ENCODE measurements at places on chromosomes 11 and 22.

GRCh38 chr11:102560555-102561011 is 30.0 kb upstream of the MMP7 start:
- peak; percentile 49 for DNase-seq

DNA sequence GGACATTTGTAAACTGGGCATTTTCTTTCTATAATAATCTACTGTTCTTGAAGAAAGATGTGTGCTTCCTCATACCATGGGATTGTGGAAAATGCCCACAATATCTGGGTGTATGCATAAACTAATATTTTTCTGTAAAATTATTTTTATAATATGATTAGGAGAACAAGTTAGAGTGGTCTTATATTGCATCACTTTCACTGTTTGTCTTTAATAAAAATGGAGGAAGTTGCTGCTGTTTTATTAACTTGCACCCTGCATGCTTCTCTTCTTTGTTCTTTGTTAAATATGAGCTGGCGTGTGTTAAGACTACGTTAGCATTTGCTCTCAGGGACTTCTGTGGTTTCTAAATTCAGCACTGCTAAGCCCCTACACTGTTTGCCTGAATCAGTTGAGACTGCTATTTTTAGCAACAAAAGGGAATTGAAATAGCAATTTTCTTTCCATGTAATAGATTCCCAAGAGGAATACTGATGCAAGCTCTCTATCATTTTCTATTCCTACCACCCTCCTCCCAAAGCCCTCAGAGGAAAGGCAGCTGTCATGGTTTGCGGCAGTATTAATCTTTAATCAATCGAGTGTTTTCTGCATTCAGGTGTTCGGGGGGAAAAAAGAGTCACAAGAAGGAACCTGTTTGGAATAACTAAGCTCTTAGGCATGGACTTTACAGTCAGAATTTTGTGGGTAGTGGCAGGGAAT is 56.1 kb downstream of the HSD17B12 start:
- DNase-seq = no peak

GRCh38 chr22:37662039-37662438 is 3.5 kb downstream of the PDXP start:
- DNase-seq = no peak

DNA sequence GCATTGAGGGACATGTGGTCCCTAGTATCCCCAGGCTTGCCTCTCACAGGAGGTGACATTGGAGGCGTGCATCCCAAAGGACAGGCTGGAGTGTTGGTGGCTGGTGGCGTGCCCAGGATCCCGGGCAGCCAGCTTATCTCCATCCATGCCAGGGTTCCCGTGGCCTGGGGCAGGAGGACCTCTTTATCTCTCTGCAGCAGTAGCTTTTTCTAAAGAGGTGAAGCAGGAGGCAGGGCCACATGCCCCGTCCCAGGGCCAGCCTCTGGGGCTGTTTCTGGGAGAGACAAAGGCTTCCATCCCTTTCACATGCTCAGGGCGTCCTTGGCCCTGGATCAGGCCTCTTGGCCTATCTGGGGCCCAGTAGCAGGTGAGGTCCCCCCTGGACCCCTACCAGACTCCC is 19.7 kb downstream of the PARVG start:
- DNase-seq = no peak

DNA sequence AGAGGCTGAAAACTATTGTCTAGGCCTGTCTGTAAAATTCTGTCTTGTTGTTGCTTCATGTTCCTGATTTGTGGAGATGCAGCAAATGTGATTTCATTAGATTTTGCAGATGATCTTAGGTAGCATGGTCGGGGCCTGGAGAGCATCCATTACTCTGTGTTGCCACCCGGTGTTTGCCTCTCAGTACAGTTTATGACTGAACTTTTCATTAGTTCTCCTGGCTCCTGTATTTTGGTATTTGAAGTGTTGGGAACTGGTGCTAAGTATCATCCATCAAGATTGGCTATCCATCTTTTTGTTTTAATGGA is 7.7 kb downstream of the YWHAH start:
- no peak for DNase-seq

- no peak for DNase-seq
Observed at GRCh38 chr11:417652-418342, 3.0 kb upstream of the SIGIRR start.

DNA sequence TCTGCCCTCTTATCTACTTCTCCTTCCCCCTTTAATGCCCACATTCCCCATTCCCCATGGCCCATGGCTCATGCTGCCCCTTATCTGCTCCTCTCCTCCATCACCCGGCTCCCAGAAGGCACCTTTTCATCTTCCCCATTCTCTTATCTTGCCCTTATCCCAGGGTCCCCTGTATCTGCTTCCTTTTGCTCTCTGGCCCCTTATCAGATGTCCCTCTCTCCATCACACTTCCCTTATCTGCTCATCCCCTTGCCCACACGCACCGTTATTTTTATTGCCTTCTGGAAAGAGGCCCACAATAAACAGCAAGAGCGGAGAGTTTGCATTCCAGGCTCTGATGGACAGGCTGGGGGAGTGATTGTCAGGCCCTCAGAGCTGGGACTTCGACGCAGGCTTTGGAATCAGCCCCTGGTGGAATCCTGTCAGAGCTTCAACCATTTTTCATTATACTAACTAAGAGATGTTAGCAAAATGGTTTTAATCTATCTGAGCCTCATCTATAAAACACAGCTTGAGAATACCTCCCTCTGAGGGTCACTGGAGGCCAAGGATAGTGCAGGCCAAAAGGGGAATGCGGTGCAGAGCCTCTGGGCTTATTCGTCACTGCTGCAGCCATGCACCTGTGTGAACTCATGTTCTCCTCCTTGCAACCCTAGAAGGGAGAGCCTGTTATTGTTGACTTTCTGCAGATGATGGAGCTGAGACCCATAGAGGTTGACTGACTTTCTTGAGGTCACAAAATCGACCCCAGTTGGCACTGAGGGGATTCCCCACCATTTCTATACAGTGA is 37.0 kb upstream of the LRRC55 start:
- no peak for DNase-seq

DNA sequence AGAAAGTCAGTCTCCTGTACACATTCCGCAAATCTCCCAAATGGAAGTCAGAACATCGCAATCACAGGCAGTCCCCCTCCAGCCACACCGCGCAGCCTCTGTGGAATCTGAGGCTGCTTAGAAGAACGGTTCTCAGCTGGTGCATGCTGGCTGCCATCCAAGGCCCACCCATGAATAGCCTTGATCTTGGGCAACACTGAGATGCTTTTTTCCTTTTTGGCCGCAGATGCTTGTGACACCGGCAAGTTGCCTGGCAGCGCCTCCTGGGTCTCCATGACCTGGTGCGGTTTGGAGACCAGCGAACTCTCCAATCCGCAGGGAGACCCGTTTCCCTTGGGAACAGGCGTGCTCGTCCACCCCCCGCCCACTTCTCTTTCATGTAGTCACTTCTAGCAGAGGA is 26.3 kb upstream of the PHF21B start:
- DNase-seq = peak; percentile 38

GRCh38 chr11:125357551-125357950 is 138.5 kb downstream of the FEZ1 start:
- no peak for DNase-seq

- no peak for DNase-seq
Observed at GRCh38 chr11:112844517-112844916, 116.7 kb upstream of the NCAM1 start.

DNA sequence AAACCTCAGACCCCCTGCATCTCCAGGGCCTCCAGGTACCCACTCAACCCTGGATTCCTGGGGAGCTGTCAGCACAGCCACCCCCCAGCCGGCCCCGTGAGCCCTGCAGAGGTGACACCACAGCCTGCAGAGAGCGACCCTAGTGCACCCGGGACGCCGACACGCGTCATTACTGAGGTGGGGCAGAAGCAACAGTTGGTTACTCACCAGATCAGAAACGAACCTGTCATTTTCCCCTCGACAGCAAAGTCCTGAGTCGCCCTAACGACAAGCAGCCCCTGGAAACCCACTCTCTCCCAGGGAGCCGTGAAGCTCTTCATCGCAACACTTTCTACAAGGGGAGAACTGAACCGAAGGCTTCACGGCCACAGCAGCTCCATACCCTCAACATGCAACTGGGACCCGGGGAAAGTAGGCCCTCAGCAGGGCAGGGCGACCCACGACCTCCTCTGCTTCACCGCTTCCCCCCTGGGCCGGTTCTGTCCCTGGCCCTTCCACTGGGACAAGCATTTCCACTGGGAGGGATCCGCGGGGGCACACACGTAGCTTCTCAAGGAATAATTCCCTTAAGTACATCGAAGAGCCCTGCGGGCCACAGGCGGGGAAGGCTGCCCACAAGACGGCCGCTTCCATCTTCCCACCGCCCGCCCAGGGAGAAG is 1.6 kb downstream of the BRD1 start:
- DNase-seq = no peak

- DNase-seq = no peak
Observed at GRCh38 chr11:1782831-1783724, 19.4 kb upstream of the CTSD start.

DNA sequence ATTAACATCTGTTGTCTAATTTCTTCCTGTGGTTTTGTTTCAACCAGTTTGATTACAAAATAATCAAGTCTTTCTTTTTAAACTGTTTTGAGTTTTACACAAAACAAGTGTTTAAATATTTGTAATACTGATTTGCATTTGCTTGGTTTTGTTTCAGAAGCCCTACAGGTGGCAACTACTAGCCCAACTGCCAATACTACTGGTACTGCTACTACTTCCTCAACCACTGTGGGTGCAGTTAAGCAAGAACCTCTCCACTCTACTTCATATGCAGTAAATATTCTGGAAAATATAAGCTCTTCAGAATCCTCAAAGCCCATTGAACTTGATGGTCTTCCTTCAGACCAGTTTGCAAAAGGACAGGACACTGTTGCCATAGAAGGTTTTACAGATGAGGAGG is 61.1 kb downstream of the QSER1 start:
- DNase-seq = no peak

DNA sequence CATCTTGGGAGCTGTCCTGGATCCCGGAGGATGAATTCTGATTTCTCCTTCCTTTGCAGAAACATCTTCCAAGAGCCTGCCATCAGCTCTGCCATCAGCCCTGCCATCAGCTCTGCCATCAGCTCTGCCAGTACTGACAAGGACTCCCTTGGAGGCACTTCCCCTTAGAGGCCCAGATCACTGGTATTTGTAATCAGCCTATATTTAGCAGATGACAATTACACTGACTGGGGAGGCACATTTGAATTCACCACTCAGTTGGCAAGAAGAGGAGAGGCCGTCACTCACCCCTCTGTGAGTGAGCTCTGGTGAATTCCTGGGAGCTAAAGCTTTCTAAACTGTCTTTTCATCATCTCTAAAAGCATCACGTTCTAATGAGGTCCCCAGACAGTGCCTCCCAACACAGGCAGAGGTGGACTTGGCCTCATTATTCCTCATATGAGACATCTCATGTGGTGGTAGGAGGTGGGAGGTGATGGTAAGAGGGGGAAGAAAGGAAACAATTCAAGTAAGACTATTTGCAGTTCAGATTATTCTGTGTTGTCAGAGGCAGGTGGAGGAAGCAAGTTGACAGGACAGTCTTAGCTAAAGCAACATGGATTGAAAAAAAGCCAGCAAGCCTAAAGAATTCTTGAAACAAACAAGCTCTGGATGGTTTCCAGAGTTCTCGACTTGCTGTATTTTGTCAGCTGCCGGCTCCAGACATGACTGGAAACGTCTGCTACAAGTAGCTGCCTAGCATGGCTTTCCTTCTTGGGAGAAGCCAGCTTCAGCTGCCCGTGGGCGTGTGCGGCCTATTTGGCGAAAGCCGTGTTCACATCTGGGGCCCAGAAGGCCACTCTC is 771.7 kb downstream of the TBC1D22A start:
- DNase-seq = no peak

DNA sequence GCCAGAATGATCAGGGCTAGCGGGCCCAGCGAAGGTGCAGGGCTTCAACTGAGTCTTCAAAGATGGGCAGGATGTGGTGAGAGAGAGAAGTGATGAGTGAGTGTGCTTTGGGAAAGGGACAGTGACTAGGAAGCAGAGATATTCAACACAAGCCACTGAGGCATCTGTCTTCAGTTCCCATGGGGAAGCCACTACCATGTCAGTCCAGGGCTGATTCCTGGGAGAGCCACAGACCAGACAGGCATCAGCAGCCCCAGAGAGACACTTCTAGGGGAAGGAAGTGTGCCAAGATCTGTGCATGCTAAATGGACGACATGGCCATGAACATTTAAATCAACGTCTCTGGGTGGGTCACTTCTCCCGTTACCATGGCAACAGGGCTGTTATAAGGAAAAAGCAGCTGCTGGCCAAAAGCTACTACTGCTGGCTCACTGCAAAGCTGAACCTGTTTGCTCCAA is 28.5 kb downstream of the P4HA3 start:
- no peak for DNase-seq

GRCh38 chr11:92967867-92968266 is 1.6 kb upstream of the MTNR1B start:
- DNase-seq = no peak

DNA sequence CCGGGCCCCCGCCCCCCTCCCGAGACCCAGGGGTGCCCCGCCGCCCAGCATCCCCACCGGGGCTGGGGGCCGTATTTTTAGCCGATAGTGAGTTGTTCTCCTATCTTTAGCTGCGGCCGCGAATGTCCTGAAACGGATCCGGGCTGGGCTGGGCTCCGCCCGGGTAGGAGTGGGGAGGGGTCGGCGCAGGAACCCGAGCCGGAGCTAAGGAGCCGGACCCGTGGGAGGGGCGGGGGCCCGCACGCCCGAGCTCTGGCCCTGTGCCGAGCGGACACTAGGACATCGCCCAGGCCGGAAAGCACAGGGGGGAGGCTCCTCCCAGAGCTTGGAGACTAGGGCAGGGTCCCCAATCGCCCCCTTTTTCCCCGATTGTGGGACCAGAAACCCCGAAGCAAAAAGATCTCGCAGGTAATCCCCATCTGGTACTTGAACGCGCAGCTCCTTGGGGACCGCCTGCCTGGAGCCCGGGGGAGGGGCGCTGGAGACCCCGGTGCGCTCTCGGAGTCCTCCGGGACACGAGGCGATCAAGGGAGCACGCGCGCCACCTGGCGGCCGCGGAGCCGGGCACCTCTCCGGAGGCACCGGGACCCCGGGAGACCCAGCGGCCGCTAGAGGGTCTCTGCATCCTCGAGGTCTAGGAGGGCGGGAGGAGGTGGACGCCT is 669 bp downstream of the CDC42EP2 start:
- DNase-seq = peak; percentile 88

DNA sequence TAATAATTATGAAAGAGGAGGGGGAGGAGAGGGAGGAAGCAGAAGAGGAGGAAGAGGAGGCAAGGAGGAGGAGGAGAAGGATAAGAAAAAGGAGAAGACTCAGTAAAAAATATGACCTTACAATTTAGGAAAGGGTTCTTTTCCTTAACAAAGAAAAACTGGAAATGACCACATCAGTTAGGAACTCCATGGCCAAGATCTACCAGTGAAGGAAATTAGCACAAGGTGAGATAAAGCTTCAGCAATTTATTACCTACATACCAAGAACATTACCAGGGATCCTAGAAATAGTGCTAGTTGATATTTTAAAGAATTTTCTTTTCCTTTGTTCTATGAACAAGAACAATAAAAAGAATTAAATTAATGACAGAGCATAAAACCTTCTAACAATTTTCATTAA is 172.7 kb downstream of the LRRC4C start:
- DNase-seq = no peak

DNA sequence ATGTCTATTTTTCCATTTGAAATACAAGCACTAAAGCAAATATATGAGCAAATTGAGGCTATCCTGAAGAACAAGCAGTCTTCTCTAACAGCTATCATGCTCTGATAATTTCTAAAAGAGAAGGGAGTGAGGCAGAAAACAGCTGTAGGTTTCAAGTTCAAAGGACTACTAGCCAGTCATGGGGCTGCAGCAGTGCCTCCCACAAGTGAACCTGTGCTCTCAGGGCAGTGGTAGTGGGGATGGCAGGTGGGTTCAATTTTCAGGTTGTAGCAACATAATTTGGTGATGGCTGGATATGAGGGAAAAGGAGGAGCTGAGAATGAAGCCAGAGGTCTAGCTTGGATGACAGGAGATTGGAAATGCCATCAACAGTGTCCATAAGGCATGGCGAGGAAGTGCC is 93.5 kb upstream of the ARHGAP20 start:
- DNase-seq = no peak
